ENCODE measurements at places on chromosomes 12 and 14.

- no peak for DNase-seq
Observed at GRCh38 chr12:92365333-92365732, 219.7 kb upstream of the BTG1 start.

GRCh38 chr14:27123162-27123561 is 525.3 kb upstream of the NOVA1 start:
- DNase-seq = no peak

DNA sequence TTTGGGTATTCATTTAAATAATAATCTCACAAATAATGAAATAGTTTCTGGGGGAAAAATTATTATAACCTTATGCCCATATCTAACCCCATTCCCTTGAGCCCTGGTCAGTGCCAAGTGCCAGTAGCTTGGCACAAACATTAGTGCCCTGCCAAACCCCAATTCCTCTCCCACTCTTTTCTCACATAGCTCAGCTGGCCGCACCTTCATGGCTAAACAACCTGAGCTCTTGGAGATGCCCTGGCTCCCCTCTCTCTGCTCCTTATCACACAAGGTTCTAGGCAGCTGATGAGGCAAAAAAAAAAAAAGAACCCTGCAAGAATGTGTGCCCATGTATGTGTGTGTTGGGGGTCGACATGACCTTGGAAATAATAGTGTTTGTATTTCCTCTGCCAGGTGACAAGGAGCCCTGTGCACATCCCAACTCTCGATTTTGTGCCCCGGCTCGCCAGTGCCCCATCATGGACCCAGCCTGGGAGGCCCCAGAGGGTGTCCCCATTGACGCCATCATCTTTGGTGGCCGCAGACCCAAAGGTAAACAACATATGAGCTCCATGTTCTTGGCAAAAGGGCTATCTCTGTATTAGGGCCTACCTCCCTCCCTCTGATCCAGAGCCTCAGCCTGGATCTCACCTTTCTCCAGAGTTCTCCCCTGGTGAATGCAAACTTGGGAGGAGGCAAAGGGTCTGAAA is 8.4 kb downstream of the PCK2 start:
- no peak for DNase-seq

DNA sequence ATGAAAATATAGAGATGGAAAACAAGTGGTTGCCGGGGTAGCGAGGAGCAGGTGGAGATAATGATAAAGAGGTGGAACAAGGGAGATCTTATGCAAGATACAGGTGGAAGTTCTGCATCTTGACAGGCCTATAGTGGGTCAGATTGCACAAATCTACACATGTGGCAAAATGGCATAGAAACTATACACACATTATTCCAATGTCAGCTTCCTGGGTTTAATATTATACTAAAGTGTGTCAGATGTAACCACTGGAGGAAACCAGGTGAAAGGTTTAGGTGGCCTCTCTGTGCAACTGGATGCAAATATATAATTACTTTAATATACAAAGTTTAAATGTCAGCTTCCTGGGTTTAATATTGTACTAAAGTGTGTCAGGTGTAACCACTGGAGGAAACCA is 1.1 kb downstream of the SLC38A4 start:
- DNase-seq = no peak

DNA sequence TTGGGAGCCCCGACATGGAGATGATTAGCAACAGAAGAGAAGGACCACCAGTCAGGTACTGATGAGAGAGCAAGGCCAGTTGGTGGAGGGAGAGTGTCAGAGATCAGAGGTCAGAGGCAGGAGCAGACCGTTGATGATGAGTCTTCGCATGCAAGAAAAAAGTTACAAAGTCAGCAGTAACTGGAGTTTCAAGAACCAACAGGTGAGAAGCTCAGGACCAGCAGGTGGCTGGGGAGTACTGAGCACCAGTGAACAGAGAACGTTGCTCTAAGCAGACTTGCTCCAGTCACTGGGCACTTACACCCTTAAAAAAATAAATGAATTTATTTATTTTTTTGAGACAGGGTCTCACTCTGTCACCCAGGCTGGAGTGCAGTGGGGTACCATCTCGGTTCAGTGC is 44.5 kb upstream of the KCNA1 start:
- DNase-seq = no peak

DNA sequence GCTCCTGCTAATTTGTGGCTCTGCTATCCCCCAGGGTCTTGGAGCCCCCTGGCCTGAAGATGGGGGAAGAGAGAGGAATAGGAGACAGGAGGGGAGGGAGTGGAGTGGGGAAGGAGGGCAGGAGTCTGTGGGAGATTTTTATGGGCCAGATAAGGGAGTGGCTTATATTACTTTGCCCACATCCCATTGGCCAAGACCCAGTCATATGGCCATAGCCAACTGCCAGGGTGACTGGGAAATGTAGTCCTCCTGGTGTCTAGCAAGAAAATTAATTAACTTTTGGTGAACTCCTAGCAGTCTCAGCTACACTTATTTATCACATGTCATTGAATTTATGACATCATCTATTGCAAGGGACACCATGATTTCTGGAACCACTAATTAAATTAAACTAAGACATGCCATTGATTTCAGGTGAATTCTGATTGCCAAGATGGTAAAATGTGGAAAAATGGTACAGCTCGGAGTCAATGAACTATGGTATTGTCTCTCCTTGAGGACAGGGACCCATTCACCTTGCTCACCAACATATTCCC is 50.3 kb downstream of the ESRRB start:
- no peak for DNase-seq

- no peak for DNase-seq
Observed at GRCh38 chr14:71591231-71591630, 341.0 kb upstream of the RGS6 start.

DNA sequence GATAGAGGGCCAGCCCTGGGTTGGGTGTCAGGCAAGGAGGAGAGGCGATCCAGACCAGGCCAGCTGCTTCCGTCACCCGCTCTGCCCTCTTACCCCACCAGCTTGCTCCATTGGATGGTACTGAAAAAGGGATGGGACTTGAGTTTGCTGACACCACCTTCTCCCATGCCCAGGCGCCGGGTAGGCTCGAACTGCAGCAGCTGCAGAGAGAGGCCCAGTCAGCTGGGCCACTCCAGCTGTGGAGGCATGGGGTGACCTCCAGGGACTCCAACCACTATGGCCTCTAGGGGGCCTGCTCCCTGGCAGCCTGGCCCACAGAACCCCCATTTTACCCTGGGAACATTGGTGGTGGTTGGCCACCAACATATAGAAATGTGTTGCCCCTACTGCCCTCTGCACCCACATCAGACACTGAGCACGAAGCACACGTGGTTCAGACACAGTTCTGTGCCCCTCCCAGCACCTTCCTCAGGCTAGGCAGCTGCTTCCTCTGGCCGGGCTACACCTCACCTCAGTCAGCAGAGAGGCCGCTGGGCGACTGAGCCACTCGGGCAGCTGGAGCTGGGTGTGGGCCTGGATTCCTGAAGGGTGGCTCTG is 16.0 kb downstream of the RPS6KL1 start:
- DNase-seq = no peak

DNA sequence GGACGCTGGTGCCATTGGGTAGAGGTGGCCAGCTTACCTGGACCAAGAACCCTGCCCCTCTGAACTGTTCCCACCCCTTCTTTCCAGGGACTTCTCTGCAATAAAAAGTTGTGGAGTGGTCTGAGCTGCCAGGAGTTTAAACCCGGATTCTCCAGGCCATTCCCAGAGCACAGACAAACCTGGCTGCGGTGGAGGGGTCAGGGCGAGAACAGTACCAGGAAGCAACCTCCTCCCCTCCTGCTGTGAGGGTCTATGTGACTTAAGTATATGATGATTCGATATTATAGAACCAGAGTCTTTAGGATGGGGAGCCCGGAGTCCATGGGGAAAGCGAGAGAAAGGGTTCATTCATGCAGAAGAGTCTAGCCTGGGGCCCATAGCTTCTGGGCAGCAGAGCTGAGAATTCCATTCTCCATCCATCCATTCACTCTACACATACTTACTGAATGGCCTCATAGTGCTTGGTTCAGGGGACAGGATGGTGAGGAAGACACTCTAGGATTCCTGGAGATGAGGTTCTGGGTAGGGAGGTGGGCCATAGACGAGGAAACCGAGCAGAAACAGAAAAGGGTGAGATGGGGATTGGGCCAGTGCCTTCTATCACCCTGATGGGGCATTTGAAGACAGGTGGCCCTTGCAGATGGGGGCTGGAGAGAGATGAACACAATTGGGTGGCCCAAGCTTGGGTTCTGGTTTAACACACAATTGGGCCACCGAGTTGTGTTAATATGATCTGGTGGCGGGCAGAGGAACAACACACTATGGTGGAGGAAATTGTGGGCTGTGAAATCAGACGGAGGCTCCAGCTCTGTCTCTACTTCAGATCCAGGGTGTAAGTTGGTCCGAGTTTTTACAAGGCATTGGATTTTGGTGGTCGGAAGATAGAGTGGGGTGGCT is 5.2 kb downstream of the KRT86 start:
- DNase-seq = no peak

- DNase-seq = peak; percentile 50
Observed at GRCh38 chr14:74595006-74595735, 16.9 kb downstream of the LTBP2 start.

Data from nucleus accumbens (tissue), 56 donors.